Immature natural killer cell (primary cell): ENCODE measurements at places on chromosomes 12 and 14.

- DNase-seq = peak; percentile 51
These were observed 23.1 kb downstream of the ADCY6 start for GRCh38 chr12:48765753-48766162.

GRCh38 chr14:99619835-99620834 lies 16.1 kb upstream of the CCDC85C start:
- DNase-seq = no peak

DNA sequence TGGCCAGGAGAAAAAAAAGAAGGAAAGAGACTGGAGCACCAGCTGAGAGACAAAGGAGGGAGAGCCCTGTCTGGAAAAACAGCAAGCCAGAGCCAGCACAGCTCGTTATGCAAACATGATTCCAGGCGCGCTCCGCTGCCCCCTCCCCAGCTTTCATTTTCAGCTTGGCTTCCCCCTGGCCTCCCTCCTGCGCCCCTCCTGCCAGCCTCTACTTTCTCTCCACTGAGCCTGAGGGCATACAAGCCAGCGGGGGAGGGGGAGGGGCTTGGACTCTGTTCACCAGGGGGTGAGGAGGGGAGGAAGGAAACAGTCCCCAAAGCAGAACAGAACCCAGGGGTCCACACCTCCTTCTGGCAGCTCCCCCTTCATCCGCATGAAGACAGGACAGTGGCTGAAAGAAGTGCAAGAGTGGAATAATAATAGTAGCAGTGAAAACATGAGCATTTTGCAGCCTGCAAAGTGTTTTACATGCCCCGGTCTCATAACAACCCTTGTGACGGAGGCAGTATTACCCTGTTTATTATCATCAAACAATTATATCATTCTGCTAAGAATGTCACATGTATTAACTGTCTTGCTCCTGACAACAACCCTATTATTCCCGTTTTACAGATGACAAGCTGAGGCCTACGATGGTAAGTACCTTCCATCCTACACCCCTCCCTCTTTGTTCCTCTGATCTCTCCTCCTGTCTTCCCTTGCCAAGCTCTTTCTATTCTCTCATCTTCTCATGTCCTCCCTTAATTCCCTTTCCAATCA lies 24.2 kb downstream of the SMUG1 start:
- no peak for DNase-seq

DNA sequence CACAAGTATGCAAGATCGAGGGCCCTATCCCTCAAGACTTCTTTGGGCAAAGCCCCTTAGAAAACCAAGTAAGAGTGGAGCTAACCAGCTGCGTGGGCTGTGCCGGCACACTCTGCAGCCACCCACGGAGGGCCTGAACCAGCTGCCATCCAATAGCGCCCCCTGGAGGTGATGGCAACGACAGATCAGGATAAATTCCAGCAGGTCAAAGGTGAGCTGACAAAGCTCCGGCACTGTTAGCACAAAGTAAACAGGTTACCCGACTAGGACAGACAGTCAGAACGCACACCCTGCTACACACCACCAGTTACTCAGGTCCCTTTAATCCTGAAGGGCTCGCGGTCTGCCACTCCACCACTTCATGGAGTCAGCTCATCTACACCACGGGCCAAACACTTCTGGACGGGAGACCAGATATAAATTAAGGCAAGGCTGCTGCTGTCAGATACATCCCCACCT lies 4.9 kb downstream of the ZBTB39 start:
- DNase-seq = peak; percentile 40

DNA sequence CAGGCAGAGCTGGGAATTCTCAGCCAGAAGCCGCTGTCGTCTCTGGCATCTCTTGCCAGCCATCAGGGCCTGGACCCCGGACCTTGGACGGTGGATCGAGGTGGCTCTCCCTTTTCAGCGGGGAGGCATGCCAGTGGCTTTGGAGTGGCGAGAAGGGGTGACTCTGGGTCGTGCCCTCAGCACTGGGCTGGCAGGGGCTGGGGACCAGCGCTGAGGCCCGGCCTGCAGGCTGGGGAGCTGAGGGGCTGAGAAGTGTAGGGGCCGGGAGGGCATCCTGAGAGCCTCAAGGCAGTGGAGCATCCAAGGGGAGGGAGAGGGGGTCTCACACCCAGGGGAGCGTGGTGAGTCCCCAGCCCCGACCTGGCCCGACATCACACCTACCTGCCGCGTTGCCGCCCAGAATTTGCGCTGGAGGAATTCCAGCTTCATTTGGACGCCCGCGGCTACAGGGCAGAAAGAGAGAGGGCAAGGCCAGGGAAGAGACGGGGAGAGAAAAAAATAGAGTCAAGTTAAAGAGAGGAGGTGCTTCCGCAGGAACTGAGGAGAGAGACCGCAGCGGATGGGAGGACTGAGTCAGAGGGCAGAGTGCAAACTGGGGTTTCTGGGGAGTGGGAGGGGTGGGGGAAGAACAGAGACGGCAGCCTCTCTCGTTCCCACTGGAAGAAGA lies 9.0 kb upstream of the LRTM2 start:
- DNase-seq = no peak

- no peak for DNase-seq
These were observed 178.6 kb downstream of the SNAPC1 start for GRCh38 chr14:61940666-61941420.

GRCh38 chr12:106863189-106863588 lies 88.7 kb downstream of the RIC8B start:
- DNase-seq = no peak

DNA sequence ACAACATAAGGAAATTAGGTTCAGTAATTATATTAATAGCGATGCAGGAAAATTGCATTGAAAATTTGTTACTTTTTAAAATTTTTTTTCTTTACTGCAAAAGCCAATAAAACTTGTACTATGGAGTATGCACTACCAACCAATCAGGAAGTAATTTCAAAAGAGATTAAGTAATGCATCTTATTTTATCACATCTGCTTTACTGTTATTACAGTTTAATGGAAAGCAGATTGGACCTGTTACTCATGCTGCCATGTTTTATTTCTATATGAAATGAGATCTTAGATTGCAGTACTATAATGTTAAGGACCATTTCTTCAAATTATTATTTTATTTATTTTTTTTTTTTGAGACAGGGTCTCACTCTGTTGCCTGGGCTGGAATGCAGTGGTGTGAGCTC lies 1.7 kb upstream of the STRN3 start:
- DNase-seq = no peak

DNA sequence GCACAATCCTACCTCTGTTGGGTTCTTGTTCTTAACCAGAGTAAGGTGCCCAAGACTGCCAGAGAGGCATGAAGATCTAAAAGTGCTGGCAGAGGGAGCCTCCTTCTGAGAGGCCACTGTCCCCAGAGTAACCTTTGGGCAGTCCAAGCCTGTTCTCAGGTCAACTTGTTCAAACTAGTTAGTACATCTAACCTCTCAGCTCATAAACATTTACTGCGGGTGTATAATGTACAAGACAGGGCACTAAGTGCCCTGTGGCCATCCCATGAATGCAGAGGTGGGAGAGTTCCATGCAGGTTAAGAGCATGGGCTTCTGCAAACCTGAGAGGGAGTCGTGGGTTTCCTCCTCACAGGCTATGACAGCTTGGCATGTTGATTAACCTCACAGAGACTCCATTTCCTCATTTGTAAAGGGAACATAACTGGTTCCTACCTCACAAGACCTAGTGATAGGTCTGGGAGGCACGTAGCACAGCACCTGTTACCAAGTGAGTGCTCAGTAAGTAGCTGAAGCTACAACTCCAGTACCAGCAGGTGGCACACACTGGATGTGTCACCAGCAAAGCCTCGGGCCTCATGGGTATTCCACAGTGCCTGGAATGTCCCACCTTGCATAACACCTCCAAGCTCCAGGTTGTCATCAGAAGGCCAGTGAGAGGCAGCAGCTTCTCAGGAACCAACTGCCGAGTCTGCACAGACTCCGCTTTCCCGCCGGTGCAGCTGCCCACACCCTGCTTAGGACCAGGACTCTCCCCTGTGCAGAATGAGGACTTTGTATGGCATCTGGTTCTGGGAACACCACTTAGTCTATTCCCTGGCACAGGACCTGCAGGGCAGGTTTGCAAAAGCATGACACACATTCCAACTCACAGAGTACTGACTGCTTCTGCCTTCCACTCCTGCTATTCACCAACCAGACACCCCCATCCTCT lies 4.4 kb downstream of the VDR start:
- DNase-seq = no peak

- peak; percentile 40 for DNase-seq
These were observed at the start of gene CMKLR1 for GRCh38 chr12:108338915-108339657. CMKLR1 (minus strand) TSS chr12:108339311; CDS start chr12:108293591, 45,720 bp downstream.
